ENCODE measurements at places on chromosomes 12 and 14. TPM values are rescaled to one million over a fixed set of nuclear protein-coding genes. Genes with fewer than 3 reads are reported as not detected.

DNA sequence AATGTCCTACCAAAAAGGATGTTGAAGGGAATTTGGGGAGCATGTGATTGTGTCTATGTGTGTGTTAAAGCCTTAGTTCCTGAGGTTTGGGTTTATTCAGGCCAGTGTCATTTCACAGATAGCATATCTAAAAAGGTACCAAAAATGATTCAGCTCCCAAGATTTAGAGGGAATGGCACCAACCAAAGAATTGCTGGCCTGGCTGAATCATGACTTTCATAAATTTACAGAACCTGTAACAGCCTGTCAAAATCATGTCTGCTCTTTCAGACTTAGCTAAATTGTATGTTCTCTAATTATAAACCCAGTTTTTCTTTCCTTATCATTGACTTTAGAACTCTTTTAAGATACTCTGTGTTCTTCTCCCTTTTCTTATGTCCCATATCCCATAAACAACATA lies 231.5 kb downstream of the NUBPL start:
- DNase-seq = no peak

DNA sequence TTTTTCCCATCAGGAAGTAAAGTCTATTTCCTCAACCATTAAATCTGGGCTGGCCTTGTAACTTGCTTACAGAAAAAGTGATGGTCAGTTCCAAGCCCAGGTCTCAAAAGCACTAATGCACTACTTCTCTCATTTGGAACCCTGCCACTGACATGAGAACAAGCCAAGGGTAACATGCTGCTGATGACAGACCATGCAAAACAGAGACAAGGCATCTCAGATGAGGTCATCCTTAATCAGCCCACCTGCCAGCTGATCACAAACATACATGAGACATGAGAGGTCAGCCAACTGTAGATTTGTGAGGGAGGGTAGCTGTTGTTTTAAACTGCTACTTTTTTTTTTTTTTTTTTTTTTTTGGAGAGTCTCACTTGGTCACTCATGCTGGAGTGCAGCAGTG lies 16.2 kb downstream of the TWF1 start:
- peak; percentile 78 for DNase-seq

DNA sequence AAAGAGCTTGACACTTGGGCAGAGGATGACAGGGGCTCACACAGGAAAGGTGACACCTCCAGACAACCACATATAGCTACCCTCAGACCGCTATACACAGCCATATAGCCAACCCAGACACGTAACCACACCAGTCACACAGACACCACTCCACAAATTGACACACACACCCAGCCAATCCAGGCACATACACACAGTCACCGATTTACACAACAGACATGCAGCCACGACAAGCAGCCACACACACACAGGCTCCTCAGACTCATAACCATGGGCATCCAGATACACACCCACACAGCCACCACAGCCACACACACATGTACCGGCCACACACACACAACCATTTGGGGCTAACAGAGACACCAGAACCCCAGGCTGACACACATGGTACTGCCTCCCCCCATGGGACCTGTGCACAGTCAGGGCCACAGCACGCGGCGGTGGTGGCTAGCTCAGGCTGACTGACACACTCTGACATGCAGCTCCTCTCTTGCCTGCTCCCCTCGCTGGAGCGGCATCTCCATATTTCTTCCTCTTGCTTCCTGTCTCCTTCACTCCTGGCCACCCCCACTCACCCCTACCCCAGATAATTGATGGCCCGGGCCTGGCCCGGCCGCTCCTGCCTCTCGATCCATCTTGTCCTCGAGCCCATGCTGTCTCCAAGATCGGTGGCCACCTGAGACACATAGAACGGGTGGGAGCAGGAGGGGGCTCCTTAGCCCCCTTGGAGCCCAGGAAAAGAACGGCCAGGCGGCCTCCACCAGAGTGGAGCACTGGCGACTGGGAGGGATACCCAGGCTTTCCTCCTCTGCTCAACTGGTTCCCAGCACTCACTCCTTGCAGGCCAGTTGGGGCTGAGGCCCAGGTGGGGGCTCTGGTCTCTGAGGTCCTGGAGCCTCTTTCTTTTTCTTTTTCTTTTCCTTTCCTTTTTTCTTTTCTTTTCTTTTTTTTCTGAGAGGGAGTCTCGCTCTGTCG lies 6.0 kb upstream of the SHMT2 start:
- no peak for DNase-seq

GRCh38 chr12:31249356-31249755 lies 76.6 kb downstream of the SINHCAF start:
- no peak for DNase-seq

- DNase-seq = peak; percentile 89
Measured at GRCh38 chr14:23120541-23121251, 1.6 kb upstream of the CEBPE start.

DNA sequence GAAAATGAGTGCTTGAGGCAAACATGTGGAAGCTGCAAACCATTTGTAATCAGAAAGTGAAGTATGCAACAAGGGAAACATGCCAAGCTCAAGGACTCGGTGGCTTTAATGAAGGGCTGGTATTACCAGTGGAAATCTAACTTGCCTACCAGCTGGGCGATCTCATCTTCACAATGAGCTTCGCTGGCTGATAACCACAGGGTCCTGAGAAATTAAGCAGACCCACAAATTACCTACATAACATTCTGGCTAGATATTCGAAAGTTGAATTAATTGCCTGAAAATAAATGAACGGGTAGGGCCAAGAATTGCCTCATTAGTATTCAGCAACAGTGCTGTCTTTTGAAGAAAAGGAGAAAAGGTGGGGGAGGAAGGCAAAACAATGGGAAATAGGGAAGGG lies 439.4 kb downstream of the PDZRN4 start:
- DNase-seq = no peak

DNA sequence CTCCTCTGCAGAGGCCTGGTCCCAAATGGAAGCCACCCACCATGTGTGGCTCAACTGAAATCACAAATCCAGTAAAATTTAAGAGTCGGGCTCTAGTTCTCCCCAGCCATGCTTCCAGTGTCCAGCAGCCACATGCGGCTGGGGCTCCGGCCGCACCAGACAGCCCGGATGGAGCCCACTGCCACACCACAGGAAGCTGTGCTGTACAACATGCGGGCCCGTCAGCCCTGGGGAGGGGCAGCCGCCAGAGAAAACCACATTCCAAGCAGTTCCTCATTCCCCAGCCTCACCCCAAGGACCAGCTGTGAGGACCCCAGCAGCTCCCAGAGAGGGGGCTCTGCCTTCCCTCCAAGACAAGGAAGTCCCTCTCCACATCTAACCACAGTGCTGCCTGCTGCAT lies 135.0 kb downstream of the NCOR2 start:
- no peak for DNase-seq

- no peak for DNase-seq
Measured at GRCh38 chr12:92765871-92766270, 63.1 kb downstream of the PLEKHG7 start.

DNA sequence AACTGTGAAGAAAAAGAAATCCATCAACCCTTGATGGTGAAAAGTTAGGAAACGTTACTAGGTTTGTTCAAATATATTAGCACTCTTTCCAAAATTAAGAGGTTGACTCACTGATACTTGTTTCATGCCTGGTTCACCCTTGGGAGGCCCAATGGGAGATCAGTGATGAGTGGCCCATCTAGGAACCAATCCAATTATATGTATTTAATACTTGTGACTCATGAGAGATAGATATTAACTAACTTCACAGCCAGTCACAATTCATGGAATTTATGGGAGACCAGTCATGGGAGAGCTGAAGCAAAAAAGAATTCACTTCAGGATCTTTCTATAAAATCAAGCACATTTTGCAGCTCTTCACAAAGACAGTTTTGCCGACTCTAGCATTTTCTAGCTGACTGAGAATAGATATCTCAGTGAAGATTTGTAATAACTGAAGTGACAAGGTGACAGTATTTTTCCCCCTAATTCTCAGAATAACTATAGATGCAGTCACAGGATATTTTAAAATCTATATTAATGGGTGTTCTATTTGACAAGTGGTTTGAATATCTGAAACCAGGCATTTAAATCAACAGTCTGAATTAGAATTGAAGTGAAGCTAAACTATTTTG lies 230.2 kb downstream of the EPS8 start:
- no peak for DNase-seq

- peak; percentile 59 for DNase-seq
Measured at GRCh38 chr14:90760591-90761316, 55.5 kb downstream of the TTC7B start.

DNA sequence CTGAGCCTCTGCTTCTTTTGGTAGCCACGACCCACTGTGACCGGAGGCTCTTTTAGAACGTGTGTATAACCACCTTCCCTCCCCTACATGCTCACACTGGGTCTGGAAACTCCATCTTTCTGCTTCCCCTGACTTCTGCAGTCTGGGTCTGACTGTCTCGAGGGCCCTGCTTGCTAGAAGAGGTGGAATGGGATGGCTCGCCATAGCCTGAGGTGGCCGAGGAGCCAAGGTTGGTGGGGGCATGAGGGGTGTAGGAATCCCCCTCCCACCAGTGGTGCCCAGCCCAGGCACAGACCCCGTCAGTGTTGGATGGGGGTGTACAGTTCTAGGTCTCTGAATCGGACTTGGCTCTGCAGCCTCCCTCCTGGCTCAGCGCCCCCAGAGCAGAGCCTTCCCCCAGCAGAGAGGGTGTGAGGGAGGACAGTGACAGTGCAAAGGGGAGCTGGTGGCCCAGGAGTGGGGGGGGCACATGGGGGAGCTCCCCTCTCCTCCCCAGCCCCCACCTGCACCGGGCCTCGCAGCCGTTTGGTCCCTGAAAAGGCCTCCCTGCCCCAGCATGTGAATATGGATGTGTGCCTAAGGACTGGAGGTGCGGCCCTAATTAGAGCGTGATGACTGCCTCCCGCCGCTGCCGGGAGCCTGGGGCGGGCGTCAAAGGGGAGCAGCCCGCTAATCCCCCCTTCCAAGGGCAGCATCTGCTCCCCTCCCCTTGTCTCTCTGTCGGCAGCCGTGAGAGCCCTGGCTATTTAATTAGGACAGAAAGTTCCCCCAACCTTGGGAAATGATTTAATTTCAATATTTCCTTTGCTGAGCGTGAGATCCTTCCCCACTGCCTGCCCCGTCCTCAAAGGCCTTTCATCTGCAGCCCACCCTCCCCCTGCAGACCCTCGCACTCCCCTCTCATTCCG lies 196.2 kb upstream of the C14orf180 start:
- DNase-seq = no peak

- DNase-seq = no peak
Measured at GRCh38 chr12:24044941-24045703, 95.7 kb upstream of the SOX5 start.

DNA sequence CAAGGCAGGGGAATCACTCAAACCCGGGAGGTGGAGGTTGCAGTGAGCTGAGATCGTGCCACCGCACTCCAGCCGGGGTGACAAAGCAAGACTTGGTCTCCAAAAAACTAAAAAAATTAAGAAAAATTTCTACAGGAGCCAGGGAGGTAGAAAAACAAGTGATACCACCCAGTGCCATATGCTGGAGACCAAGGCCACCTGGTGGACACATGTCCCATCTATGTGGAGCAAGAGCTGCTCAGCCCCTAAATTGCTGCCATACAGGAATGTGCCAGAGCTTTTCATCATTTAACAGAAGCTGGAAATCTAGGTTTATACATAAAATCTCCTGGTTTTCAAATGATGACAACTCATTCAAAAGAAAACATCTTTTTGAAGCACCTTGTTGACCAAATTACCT lies 61.4 kb upstream of the ELK3 start:
- peak; percentile 48 for DNase-seq

DNA sequence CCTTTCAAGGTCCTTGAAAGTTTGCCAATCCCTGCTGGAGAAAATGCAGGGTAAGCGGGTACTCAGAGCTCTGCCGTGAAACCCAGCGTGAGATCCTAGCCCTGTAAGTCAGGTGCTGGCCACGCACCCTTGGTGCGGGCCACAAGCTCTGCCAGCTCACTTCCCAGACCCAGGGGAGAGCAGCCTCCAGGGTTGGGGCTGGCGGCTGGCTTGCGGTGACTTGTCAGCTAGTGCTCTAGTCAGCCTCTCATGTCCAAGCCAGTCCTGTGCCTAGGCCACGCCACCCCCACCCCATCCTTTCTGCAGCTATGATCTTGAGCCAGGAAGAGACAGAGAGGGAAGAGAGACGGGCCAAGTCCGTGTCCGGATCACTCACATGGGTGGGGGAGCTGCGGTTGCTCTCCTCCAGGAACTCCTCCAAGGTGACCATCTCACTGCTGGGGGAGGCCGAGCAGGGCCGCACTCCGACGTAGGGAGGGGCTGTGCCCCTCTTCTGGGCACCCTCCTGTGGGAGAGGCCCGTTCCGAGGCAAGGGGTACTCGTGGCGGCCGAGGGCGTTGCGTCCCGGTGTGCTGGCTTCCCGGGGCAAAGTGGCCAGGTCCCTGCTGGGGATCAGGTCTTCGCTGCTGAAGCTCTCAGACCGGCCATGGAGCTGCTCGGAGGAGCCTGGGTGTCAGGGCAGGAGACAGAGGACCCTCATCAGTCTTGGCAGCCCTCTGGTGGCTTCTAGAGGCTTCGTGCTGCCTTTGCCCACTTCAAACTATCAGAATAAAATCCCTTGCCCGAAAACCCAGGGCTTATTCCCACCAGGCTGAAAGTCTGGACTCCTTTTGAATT lies 33.3 kb upstream of the GPR68 start:
- no peak for DNase-seq

DNA sequence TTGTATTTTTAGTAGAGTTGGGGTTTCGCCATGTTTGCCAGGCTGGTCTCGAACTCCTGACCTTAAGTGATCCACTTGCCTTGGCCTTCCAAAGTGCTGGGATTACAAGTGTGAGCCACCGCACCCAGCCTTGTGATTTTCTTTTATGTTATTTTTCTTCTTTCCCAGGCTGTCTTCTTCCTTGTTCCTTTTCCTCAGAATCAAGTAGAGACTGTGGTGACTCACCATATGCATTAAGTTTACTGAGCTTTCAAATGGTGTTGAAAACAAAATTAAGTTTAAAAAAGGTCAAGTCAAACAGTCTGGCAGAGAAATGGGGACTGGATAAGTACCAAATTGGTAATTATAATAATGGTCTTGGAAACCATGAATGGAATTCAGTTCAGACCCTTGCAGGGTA lies 5.7 kb downstream of the ARPC3 start:
- no peak for DNase-seq

DNA sequence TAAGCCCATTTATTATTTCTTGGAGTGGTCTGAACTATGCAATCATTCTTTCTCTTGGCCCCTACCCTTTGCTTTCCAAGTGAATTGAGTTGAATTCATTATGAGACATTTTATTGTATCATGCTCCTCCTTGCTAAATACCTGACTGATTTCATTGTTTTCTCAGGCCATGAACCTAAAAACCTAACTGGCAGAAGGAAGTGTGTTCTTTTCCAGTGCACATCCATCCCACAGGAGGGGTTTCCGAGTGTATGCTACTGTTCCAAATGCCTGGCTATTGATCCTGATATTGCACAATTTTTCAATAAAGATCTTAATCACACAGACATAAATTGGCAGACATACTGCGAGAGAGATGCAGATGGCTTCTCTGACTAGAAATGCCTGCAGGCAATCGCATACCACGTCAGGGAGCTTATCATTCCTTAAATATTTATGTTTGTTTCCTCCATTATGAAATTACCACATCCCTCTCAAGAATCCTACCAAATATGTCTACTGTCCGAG lies 162.2 kb upstream of the EGLN3 start:
- no peak for DNase-seq

TMEM63C gene
- not detected for total RNA-seq

GDF3 gene
- total RNA-seq = 4.1 TPM

HOTAIR gene
- not detected for total RNA-seq

LTB4R gene
- 10.5 TPM for total RNA-seq

IRAK4 gene
- 17.1 TPM for total RNA-seq

BAZ1A gene
- total RNA-seq = 52.1 TPM

AVPR1A gene
- total RNA-seq = not detected

SH2B3 gene
- total RNA-seq = 111 TPM

TAS2R31 gene
- total RNA-seq = 4.3 TPM

Data from endothelial cell of umbilical vein (primary cell).